ENCODE measurements at places on chromosomes 16 and 17.

GRCh38 chr16:85555719-85556455 lies 57.2 kb upstream of the GSE1 start:
- DNase-seq, result peak; percentile 37

DNA sequence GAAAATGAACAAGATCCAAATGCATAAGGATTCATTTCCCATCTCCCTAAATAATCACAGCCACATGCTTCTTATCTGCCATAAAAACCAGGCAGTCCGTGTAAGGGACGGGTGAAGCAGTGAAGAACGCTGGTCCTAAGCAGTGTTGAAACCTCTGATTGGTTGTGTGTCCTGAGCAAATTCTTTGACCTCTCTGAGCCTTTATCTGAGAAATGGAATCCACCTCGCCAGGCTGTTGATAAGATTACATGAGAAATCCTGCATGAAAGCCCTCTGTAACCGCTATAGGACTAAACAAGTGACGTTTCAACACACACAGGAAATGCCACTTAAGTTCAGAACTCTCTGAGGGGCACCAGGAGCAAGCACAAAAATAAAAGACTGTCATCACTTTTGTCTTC lies 26.8 kb downstream of the GAS7 start:
- no peak for DNase-seq

DNA sequence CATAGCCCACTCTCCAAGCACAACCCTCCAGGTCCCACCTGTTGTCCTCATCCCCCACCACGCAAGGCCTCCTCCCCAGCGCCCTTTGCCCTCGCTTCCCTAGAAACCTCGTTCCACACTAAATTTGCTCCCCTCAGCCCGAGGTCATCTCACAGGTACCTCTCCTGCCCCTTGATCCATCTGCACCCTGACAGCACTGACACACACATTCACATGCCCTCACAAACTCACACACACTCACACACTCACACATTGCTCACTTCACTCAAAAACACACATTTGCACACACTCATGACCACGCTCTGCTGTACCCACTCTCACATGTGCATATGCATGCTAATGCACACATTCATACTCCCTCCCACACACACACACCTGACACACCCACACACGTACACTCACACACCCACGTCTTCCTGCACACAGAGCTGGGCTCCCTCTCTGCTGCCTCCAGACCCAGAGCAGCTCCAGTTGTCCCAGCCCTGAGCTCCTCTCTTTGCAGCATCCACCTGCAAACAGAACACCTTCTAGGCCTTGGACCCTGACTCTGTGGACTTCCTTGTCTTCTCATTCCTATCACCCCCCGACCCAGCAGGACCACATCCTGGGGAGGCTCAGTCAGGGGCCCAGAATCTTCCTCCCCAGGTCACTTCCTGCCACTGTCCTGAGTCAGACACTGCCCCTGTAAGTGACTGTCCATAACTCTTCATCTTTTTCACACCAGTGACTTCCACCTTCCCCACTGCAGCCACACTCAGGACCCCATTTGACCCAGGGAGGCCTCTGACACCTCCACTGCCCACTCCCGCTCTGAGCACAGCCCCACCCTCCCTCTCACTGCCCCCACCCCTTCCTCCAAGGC lies 4.9 kb downstream of the ASGR2 start:
- DNase-seq, result no peak

DNA sequence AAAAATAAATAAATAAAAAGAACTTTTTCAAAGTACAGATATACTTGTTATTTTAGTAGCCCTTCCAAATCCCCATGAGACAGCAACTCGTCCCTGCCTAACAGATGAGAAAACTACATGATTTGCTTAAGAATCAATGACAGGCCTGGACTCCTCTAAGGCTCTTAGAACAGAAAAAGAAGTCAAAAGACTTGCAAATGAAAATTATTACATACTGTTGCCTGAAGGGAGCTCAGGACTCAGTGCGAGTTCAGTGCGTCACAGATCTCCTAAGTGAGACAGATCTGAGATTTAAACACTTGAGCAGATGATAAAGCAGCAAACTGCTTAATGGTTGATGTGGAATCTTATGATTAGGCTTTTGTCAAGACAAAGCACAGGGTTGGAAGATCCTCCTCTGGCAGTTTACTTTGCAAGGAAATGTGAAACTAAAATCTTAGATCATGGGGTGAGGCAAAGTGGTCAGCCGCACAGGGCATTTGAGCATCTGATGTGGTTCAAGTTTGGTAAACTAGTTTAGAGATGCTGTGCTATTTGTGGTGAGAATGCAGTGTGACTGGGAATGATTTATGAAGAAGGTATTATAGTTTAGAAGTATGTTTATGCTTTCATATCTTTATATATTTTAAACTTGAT lies 138.1 kb downstream of the TRIM37 start:
- DNase-seq, result no peak

DNA sequence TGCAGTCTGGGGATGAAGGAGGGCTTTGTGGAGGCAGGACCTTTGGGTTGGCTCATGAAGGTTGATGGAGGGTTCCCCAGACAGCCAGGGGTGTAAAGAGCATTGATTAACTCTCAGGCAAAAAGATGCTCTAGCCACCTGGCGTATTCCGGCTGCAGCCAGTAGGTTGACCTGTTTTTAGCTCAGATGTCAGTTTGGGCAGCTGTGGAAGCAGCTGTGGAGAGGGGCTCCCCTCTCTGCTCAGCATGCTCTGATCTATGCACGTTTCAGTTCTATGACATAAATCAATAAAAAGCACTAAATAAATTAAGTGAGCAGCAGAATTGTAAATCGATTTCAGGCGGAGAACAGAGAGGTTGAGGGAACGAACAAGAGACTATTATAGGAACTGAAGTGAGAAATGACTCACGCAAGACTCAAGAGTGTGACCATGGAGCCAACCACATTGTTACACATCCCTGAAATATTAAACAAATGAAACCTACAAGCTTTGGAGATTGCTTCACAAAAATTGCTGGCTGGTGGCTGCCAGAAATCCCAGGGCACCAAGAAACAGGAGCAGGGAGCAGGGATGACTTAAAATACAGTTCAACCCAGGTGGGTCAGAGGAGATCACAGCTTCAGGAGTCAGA lies 111.9 kb downstream of the GSG1L start:
- DNase-seq, result no peak

- DNase-seq, result no peak
Measured at GRCh38 chr17:83192161-83192788, 112.9 kb downstream of the METRNL start.

DNA sequence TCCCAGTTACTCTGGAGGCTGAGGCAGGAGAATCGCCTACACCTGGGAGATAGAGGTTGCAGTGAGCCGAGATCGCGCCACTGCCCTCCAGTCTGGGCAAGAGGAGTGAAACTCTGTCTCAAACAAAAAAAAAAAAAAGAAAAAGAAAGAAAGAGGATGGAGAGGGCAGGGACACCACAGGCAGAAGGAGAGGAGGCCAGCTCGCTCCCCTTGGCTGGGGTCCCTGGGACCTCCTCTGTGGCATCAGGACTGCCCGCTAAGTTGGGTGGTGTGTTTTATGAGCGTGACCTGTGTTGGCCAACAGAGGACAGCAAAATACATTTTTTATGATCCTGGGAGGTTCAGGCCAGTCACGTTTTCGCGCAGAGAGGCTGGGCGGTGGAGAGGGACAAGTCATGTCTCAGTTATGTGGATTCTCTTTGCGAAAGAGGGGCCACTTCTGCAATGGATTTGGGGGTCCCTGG lies 229.6 kb downstream of the MRTFB start:
- DNase-seq, result no peak

DNA sequence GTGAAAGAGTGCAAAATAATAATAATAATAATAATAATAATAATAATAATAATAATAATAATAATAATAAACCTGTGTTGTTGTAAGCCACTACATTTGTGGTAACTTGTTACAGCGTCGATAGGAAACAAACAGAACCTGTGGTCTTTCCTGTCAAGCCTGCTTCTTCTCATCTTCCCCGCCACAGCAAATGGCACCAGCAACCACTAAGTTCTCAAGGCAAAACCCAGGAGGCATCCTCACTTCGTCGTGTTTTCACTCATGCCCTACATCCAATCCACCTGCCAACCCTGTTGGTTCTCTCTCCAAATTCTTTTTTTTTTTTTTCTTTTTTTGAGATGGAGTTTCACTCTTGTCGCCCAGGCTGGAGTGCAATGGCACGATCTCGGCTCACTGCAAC lies 34.2 kb downstream of the ITGAE start:
- no peak for DNase-seq

- no peak for DNase-seq
Measured at GRCh38 chr16:12065866-12066545, 89.5 kb downstream of the SNX29 start.

GRCh38 chr16:29812754-29813643 lies 1.0 kb downstream of the PRRT2 start:
- no peak for DNase-seq

DNA sequence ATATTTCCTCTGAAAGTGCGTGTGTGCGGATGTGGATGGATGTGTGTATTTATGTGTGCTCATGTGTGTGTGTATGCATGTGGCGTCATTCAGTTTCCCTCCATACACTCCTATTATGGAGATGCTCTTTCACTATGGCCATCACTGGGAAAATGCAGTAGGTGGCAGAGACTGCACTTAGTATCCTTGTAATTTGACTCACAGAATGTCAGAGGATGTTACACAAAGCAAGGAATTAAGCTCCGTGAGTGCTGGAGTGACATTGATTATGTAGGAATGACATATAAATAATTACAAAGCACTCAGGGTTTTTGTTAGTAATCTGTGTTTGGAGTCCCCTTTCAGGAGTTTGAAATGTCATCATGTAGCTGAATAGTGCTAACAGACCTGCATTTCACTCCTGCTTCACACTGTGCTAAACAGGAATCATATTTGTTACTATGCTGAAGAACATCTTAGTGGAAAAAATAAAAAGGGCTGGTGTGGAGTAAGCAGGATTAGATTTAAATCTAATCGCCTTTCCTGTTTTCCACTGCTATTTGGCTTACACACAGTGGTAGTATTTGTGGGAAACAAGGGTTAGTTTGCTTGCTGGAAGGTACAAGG lies 59.6 kb downstream of the HS3ST4 start:
- no peak for DNase-seq

DNA sequence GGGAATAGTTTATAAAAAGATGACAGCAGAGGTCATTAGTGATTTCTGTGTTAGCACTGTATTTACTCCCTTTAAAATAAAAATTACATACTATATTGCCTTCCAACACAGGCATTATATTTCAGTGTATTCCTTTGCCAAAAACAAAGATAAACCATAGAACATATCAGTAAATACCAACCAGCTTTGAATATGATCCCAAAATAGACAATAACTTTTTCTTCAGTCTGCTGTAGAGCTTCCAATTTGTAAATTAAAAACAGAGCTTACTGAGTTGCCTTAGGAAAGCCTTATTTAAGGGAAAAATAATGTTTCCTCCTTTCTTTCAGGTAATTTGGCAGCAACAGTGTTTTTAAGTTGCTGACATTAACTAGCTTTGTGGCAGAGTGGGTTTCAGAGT lies 352.1 kb upstream of the TBX2 start:
- no peak for DNase-seq

DNA sequence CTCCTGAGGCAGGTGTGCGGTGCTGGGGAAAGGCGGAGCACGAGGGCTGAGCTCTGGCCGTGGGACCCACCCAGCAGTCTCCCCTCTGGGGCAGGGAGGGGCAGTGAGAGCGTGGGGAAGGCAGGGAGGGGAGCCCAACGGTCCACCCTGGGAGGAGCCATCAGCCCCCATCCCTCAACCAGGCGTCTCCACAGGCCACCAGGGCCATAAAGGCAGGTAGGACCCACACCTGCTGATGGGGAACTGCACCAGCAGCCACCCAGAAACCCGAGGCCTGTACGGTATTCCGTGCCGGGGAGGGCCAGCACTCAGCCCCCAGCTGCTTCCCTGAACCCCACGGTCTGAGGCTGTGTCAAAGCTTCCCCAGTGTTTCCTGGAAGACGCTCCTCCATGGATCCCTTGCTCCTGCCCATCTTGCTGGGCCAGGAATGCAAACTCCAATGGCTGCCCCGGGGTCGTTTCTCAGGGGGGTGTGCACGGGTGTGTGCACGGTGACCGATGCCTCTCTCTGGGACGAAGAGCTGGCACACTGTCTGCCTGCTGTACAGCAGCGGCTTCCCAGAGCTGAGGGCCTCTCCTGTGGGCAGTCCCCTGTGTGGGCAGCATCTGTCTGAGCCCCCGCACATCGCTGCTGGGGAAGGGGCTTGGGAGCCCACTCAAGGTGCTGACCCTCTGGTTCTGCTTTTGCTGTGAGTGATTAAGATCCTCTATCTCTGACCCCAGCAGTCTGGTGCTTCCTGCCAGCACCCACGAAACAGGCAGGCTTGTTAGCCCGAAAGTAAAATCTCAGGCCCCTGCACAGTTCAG lies 17.2 kb upstream of the METRNL start:
- DNase-seq, result no peak

- no peak for DNase-seq
Measured at GRCh38 chr16:85229869-85230462, 117.7 kb upstream of the CIBAR2 start.

DNA sequence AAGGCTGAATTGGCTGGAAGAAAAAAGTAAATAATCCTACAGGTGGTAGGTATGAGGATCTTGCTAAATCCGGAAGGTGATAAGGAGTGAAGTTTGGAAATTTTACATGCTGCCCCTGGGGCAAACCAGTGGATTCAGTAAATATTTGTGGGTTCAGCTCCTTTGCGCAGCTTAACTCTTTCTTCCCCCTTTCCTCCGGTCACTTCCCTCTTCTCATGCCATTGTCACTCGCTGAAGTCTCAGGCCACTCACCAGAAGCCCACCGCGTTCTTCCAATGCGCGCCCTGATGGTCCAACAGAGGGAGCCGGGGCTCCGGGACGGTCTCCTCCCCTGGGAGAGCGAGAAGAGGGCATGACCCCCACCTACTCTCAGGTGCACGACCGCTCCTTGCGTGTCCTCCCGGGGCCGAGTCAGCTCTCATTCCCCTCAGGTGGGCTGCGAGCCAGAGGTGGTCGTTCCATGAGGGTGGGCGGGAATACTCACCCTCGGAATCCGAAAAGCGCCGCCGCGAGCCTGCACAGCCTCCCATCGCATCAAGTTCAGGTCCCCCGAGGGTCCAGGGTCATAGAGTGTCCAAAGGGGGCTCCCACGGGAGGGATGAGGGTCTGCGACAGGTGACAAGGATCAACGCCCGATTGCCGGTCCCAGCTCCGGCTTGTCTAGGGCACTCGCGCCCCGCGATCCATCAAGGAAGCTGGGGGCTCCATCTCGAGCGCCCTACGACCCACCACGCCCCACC lies 474 bp downstream of the CLN3 start:
- DNase-seq, result no peak
